ENCODE measurements at places on chromosomes 11 and 22.
A peak's percentile ranks its signal among the peaks of the same experiment; 100 is the strongest.

GRCh38 chr11:73141309-73142127, 600 bp downstream of the FCHSD2 start:
- DNase-seq: no peak

DNA sequence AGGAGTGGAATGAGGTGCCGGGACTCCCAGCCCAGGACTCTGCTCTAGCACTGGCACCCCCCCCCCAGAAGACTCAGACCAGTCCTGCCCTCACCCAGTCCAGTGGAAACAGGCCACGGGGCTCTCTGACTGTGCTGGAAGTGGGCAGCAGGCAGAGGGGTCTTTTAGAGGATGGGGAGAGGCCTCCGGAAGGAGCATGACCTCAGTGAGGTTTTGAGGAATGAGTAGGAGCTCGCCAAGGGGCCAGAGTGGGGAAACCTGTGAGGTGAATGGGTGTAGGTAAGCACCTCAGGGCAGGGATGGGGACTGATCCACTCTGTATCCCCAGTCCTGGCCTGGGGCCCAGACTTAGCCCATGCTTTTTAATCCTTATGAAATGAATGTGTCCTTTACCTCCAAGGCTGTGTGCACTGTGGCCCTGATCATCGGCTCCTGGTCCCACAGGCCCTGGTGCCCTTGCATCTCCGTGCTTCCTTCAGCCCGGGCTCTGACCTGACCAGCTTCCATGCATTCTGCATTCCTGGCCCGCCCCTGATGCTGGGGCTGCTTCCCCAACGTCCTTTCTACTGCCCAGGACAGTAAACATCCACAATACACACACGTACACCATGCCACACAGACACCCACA, 24.4 kb upstream of the RFPL3 start:
- no peak for DNase-seq

DNA sequence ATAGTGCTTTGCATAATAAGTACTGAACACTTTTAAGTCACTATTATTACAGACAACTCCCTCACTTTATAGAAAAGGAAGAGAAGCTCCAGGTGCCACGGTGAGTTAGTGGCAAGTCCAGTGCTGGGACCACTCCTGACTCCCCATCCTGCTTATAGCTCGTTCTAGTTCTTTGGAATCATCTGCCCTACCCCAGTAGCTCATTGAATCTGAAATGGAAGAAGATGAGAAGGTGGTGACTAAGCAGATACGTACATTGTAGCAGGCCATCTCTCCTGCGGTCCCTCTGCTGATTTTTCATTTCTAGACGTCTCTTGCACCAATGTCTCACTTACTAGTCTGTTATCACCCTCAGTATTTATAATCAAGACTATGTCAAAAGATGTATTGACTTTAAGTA, 21.6 kb downstream of the MMP20 start:
- no peak for DNase-seq

DNA sequence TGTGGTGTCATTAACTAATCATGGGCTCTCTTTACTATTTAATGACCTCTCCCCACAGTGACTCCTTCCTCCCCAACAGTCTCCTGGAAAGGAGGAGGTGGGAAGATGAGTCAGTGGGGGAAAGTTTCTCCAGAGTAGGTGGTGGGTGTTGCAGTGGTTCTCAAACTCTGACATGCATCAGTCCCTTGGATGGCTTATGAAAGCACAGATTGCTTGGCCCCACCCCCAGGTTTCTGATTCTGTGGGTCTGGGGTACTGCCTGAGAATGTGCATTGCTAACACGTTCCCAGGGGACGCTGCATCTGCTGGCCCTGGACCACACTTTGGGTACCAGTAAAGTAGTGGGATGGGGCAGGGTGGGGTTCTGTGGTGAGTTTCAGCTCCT, 9.8 kb downstream of the CD82 start:
- DNase-seq: peak; percentile 47

GRCh38 chr11:13380731-13381130, 82.3 kb downstream of the BTBD10 start:
- DNase-seq: no peak

GRCh38 chr22:39422721-39423120, 23.1 kb downstream of the TAB1 start:
- DNase-seq: no peak

- no peak for DNase-seq
Measured at GRCh38 chr11:96706761-96707160, 316.9 kb downstream of the JRKL start.

GRCh38 chr22:22720724-22721261, 76.4 kb downstream of the GGTLC2 start:
- DNase-seq: no peak

Data from urothelium cell line (cell line).